ENCODE measurements at places on chromosomes 4 and X.

DNA sequence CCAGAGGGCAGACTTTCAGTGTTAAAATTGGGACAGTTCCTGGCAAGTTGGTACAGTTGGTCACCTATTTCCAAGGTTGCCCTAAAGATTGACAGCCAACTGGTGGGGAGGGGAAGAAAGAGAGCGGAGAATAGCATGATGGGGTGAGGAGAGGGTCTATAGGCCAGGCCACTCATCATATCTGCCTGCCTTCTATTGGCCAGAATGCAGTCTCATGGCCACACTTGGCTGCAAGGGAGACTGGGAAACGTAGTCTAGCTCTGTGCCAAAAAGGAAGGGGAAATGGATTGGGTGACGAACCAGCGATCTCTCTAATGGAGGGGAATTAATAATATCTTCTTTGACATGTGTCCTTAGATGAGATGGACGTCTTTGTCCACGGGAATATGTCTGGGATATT is 197.4 kb upstream of the ATP6AP2 start:
- DNase-seq: no peak

GRCh38 chr4:183438458-183439113 is 5.8 kb upstream of the CDKN2AIP start:
- DNase-seq: no peak

- no peak for DNase-seq
Measured at GRCh38 chrX:65528293-65528692, 6.3 kb downstream of the LAS1L start.

GRCh38 chr4:151960449-151961230 is 199.8 kb upstream of the GATB start:
- no peak for DNase-seq

DNA sequence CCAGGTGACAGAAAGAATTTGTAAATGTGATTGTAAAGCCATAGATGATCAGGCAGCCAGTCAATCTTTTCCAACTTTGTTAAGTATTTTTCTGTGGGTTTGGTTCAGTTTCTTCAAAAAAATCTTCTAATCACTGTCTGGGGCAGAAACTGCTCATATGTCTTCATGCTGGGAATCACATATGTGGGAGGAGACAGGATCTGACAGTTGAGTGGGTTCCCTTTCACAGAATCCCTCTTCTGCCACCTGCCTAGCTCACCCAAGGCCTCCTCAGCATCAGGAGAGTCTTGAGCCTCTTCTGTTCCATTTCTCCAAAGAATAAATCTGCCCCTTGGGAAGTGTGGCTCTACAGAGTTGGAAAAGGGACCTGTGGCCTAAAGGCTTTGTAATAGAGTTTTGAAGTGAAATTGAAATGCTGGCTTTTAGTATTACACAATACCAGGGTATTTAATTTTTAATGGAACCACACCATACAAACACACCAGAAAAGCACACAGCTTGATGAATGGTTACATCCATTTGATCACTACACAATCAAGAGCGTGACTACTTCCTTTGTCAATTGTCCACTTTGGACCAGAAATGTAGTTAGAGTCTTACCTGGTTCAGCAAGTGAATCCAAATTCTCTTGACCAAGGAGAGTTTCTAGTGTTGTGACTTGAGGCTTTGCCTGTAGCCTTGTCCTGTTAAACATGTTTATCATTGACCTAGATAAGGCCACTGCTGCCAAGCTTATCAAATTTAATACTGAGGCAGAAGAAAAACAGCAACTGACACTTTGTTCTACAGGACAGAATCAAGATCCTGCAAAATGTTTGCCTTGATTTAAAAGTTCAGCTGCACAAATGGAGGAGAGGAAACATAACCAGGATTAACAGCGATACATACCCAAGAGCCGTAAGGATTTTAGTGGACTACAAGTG is 20.4 kb downstream of the MSMO1 start:
- no peak for DNase-seq

GRCh38 chr4:187782286-187782824 is 213.2 kb upstream of the ZFP42 start:
- DNase-seq: no peak

DNA sequence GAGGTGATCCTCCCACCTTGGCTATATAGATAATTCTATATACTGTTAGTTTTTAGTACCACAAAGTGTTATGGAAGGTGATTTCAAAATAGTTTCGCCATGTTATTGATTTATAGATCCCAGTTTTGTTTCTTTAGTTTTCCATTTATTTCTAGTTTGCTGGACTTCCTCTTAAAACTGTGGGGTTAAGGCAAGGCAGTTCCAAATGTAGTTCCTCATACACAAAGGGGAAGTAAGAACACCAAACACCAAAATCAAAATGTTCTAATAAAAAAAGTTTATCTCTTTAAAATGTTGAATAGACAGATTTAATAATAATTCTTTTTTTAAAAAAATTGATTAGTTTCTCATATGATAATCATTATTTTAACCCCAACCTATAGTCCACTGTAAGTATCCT is 6.8 kb upstream of the CISD2 start:
- DNase-seq: no peak

GRCh38 chrX:44006081-44006480 is 32.9 kb upstream of the NDP start:
- DNase-seq: no peak

DNA sequence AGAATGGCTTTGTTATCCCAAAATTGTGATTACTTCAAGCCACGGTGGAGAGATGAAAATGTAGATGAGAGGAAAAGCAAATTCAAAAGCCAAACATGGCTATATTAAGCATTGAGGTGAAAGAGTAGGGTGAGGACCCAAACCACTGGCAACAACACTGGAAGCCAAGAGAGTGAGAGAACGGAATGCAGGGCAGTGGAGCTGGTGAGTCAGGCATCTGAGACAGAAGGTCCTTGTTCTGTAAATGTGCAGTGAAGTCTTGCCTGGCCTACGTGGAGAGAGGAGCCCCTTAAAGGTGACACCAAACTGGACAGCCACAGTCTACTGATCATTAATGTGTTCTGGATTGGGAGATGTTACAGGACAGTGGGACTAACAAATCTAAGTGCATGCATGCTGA is 22.8 kb upstream of the SEC24B start:
- no peak for DNase-seq

DNA sequence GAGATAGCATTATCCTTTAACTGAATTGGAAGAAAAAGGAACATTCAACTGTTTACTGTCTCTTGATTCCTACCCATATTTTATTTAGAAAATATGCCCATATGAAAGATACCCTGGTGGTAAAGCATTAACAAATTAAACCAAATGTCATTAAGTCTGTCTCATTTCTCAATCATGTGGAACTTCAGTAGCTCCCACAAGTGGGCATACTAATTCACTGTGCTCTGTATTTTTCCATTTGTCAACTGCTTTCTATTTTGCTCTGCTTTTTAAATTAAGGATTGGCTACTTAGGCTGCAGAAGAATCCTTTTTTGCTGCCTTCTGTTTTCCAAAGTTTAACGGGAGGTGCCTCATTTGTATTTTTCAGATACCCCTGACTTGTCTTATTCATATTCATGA is 77.2 kb downstream of the DDIT4L start:
- DNase-seq: no peak

DNA sequence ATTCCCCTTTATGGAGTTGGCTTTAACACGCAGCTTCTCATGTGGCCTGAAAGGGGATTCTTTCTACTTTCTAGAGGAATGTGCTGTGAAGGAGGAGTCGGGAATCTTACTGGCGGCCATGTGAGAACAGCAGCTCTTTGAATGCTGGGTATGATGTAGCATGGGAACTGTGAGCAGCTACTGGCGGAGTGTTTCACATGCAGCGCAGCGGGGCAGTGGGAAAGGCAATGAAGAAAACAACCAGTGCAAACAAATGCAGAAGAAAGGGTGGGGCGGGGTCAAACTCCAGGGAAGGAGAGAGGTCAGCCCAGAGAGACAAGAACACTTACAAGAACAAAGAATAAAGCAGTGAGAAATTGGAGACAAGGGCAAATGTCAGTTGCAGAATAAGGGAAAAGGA is 363.8 kb upstream of the FTHL17 start:
- DNase-seq: no peak

GRCh38 chr4:165631208-165631894 is 241.7 kb upstream of the TLL1 start:
- no peak for DNase-seq

GRCh38 chr4:151218343-151218742 is 58.6 kb upstream of the PRSS48 start:
- no peak for DNase-seq

DNA sequence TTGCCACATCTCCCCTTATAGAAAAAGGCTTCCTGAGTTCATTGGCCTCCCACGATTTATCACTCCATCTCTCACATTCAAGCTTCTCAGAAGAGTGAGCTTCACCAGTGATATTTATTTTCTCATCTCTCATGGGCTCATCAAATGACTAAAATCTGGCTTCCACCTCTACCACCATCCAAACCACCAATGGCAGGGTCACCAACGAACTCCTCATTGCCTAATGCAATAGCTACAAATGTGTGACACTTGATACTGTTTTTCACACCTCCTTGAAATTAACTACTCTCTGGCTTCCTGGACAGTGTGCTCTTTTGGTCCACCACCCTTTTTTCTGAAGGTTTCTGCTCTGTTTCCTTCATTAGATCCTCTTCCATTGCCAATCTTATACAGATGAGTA is 129.0 kb downstream of the SH2D1A start:
- no peak for DNase-seq

GRCh38 chr4:110666030-110666429 is 43.2 kb upstream of the PITX2 start:
- DNase-seq: no peak

GRCh38 chrX:77446029-77446585 is 1.1 kb upstream of the FGF16 start:
- DNase-seq: no peak

- no peak for DNase-seq
Measured at GRCh38 chrX:70774223-70774622, 134.3 kb downstream of the TEX11 start.

DNA sequence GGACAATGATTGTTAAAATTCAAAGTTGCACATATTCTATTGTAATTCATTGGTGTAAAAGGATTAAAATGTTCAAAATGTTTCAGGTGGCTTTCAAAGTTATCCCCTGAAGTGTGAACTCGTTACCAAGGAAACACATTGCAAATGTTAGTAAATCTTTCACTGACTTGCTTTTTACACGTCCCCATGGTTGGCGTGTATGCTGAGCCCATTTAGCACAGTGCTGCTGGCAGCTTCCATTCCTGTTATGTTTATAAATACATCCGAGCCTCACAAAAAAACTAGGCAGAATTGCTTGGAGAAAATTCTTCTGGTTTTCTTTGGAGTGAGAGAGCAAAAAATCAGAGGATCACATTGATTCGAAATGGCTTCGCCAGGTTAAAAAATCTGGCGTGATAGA is 105.9 kb upstream of the HPGD start:
- no peak for DNase-seq

GRCh38 chr4:175622887-175623286 is 189.2 kb downstream of the GPM6A start:
- DNase-seq: no peak

DNA sequence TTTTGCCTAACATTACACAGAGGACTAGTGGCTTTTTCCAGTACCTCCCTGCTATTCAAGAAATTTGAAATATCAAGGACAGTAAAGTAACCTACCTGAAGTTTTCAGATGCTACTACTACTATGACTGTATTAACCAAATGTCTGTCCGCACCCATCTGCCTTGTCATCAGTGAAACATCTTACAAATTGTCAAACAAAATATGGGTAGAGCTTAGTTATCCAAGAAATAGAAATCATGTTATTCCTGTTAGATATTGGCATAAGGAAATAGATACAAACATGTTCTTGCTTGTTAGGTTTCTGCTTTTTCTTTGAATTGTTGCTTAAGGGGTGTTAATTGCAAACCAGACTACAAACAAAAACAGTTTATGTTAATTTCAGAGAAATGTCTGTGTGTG is 63.9 kb downstream of the PLS3 start:
- DNase-seq: no peak

- DNase-seq: no peak
Measured at GRCh38 chr4:63563288-63564014, 845.8 kb downstream of the TECRL start.

DNA sequence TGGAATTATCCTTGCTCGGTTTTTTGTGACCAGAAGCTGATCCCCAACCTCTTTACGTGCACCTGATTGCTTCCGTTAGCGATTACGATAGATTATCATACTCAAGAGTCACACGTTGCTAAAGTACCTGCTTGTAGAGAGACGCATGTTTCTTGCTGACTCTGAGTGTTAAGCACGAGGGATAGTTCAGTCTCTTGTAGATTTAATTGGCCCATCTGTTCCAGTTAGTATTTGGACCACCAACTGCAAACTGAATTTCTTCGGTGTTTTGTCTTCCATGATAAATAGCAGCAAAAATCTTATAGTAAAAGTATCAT is 516 bp upstream of the COX18 start:
- no peak for DNase-seq

DNA sequence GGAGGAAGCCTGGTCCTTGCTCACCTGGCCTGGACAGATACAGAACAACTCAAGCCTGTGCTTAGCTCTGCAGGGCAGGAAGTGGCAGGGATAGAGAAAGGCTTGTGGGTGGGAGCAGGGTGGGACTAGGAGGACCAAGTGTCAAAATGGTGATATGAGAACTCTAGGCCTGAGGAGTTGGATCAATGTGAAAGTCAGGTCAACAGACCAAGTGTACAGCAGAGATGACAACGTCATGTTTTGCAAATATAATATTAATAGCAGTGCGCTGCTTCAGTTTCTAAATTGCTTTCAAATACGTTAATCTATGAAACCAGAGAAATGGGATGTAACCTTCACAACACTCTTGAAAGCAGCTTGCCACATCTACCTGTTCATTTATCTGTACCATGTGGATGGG is 114.2 kb upstream of the MAP3K15 start:
- DNase-seq: no peak

DNA sequence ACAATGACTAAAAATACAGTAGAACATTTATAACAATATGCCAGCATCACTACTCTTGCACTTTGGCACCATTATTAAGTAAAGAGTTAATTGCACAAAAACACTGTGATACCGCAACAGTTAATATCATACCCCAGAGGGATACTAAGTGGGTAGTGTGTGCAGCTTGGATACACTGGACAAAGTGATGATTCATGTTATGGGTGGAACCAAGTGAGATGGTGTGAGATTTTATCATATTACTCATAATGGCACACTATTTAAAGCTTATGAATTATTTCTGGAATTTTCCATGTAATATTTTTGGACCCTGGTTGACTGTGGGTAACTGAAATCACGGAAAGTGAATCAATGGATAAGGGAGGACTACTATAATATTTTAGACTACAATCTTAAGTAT is 265.3 kb downstream of the PCDH18 start:
- no peak for DNase-seq

GRCh38 chr4:41363384-41363981 is 106.8 kb downstream of the UCHL1 start:
- DNase-seq: no peak

GRCh38 chr4:175514174-175514573 is 297.9 kb downstream of the GPM6A start:
- DNase-seq: no peak
